Stimulated activated CD8-positive, alpha-beta memory T cell treated with anti-CD3 and anti-CD28 coated beads, Interleukin-7, amount 100 ng/mL, for 1 hour (primary cell): ENCODE measurements at places on chromosomes 11 and 22.

- no peak for DNase-seq
These were observed 107.1 kb upstream of the CADM1 start for GRCh38 chr11:115611343-115611742.

DNA sequence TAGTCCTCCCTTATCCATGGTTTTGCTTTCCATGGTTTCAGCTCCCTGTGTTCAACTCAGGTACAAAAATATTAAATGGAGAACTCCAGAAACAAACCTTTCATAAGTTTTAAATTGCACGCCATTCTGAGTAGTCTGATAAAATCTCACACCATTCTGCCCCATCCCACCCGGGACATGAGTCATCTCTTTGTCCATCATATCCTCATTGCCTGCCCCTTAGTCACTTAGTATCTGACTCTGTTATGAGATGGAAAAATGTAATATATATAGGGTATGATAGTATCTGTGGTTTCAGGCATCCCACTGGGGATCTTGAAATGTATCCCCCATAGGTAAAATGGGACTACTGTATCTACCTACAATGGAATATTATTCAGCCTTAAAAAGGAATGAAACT, 35.5 kb upstream of the FGF3 start:
- DNase-seq, result no peak

DNA sequence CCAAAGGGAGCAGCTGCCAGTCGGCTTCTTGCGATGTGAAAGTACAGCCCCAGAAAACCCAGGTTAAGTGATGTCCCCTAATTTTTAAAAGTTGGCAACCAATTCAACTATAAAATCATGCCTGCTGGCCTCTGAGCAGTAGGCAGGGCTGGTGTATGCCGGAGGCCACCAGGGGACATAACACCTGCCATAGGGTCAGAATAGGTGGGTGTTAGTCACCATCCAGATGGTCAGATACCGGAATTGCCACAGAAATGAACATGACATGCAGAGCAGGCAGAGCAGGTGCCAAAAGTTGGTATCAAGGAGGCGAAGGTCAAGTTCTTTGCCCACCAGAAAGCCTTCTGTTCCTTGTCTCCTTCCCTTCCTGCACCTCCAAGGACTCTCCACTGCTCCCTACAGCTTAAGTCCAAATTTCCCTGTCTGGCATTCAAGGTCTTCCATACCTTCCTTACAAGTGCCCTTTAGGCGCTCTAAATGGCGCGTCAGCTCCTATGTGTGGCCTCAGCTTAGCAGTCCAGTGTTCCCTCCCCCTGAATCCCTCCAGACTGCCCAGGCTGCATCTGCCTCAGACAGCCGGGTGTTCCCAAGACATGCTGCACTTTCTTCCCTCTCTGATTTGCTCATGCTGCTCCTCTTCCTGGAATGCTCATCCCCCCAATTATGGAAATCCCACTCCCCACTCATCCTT, 45.1 kb downstream of the PTPRJ start:
- DNase-seq, result no peak

DNA sequence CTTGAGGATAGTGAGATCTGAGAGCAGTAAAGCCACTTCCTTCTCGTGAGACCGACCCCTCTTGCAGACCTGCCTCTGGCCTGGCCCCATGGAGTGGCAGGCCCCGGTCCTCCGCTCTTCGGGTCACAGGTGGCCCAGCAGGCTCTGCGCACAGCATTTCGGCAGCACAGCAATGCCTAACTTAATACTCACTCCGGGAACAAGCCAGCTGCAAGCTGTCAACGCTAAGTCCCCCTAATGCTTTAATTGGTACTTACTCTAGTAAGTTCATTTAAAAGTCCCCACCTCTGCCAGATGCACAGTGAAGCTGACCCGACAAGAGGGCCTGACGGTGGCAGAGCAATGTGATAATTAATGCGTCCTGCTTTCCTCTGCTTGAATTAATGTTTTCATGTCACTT, 349.3 kb upstream of the B3GAT1 start:
- no peak for DNase-seq

- no peak for DNase-seq
These were observed 47.7 kb downstream of the TST start for GRCh38 chr22:36971341-36972125.

GRCh38 chr11:10752061-10752460, 1.0 kb downstream of the CTR9 start:
- no peak for DNase-seq

DNA sequence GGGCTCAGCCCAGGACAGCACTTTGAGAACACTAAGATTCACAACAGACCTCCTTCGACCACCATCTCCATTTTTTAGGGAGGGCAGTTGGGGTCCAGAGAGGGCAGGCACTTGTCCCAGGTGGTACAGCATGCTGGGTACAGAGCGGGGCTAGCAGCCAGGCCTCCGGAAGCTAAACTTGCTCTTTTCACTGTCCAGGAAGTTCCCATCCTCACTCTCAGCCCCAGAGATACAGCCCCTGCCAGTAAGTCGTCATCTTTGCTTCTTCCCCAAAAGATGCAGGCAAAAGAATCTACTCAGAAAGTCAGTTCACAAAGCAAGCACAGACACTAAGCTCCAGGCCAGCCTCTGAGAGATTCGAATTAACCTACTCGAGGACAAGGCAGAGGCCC, 6.7 kb upstream of the RAB3IL1 start:
- no peak for DNase-seq

DNA sequence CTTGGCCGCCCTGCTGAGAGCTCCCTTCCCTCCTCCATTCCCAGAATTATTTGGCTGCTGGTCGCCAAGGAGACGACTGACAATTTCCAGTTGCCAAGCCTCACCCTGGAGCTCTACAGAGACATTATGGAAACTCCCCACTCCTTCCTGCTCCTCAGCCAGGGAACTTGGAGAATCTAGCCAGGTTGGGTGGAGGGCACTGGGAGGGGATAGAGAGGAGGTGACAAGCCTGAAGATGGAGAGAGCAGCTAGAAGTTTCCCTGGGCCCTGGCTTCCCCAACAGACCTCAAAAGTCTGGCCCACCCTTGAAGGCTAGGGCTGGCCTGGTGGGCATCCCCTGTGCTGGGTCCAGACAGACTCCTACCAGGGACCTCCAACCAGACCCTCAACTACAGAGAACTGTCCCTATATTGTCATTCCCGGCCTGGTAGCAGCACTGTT, 6.7 kb upstream of the VSIG10L2 start:
- DNase-seq, result no peak

DNA sequence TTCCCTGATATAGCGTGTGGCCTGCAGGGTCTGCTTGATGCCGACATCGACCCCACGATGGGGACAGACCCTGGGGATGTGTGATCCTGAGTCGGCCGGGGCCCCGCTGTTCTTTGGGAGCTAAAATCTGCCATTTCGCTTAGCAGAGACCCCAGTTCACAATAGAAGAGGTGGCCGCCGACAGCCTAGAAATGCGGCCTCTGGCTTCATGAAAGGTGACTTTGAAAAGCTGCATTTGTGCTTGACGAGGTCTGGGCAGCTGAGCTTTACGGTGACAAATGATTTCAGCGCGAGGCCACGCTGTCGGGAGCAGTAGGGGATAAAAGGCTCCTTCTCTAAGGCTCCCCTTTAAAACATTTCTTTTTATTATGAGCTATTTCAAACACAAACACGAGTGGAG, 71.7 kb downstream of the RPS6KA4 start:
- DNase-seq, result no peak

DNA sequence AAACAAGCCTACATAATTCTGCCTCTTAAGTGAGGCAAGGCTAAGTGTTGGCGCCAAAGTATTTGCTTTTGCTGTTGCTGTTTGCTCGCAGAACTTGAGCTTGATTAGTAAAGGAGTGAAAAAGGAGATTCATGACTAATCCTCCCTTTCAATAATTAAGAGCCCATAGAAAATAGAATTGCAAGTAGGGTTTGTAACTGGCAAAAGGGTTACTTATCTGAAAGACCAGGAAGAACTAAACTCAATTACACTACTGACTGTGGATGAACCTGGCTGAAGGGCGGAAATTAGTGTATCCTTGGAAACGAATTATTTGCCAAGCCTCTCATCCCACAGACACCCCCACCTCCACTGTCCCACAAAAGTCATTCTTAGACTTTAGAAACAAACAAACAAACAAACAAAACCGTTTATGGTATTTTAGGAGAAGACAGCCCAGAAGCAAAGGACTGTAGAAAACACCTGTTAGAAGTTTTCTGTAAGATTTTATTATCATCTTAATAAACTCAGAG, 411 bp upstream of the EXPH5 start:
- no peak for DNase-seq

- no peak for DNase-seq
These were observed 131.0 kb downstream of the FBXO7 start for GRCh38 chr22:32605576-32605975.

- no peak for DNase-seq
These were observed 31.7 kb upstream of the TMEM135 start for GRCh38 chr11:87006035-87006434.

DNA sequence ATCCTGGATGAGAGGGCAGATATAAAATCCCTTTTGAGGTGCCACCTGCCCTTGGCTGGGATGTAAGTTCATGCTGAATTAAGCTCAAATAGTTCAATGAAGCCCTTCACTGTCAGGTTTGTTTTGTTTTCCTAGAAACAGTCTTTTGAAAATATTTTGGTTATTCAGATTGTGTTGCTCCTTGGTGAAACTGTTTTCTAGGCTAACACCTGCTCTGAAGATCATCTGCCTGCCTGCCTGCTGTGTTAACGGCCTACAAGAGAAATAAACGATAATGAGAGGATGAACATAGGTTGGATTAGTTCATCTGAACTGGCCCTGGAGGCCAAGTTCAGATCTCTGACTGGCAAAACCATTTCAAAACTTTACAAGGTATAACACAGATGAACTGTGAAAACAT, 67.4 kb downstream of the ZBTB44 start:
- DNase-seq, result no peak

GRCh38 chr11:121570453-121570852, 117.7 kb upstream of the SORL1-AS1 start:
- no peak for DNase-seq

- DNase-seq, result no peak
These were observed 15.7 kb downstream of the TESMIN start for GRCh38 chr11:68735646-68736045.

- DNase-seq, result no peak
These were observed 47.8 kb downstream of the FLRT1 start for GRCh38 chr11:64083398-64084080.

- DNase-seq, result no peak
These were observed 27.0 kb upstream of the SC5D start for GRCh38 chr11:121265586-121265985.

GRCh38 chr22:40966726-40967085, 15.5 kb downstream of the RBX1 start:
- DNase-seq, result no peak

- no peak for DNase-seq
These were observed 22.3 kb downstream of the MMP27 start for GRCh38 chr11:102683277-102683676.

DNA sequence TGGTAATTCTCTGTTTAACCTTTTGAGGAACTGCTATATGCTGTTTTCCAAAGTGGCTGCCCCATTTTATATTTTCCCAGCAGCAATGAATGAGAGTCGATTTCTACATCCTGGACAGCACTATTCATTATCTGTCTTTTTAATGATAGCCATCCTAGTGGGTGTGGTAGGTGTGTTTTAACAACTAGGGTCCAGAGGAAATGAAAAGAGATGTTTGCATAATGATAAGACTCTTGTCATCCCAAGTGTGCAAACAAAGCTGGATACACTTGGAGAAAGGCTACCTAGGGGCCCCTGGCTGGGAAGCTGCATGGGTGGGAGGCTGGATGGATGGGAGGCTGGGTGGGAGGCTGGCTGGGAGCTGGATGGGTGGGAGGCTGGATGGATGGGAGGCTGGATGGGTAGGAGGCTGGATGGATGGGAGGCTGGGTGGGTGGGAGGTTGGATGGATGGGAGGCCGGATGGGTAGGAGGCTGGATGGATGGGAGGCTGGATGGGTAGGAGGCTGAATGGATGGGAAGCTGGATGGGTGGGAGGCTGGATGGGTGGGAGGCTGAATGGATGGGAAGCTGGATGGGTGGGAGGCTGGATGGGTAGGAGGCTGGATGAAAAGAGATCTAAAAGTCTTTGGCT, 158.0 kb downstream of the DSCAML1 start:
- no peak for DNase-seq

DNA sequence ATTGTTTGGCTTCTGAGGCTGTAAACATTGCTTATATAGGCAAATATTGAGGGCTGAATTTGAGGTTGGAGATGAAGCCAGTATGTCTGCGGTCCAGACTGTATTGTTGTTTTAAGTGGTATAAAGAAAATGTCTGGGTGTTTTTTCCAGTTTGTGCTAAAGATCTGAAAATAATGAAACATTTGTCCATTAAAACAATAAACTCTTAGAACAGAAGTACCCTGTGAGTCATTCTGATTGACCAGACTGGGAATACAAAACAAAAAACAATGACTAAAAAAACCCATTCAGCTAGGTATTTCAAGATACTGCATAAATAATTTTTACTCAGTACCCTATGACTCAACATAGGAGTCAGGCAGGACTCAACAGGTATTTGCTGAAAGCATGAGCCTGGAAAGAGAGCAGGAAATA, 20.4 kb downstream of the ALKBH8 start:
- DNase-seq, result no peak

GRCh38 chr11:128552783-128553661, 34.3 kb downstream of the ETS1 start:
- no peak for DNase-seq

- DNase-seq, result no peak
These were observed 34.9 kb downstream of the MAPK1 start for GRCh38 chr22:21832291-21833290.

GRCh38 chr11:115462004-115462541, 42.1 kb downstream of the CADM1 start:
- DNase-seq, result no peak

- no peak for DNase-seq
These were observed 52.1 kb upstream of the MYEOV start for GRCh38 chr11:69241844-69242243.

- no peak for DNase-seq
These were observed 4.1 kb downstream of the TFIP11 start for GRCh38 chr22:26508148-26508547.

GRCh38 chr11:4511282-4512245, 29.1 kb downstream of the OR52K1 start:
- DNase-seq, result no peak

DNA sequence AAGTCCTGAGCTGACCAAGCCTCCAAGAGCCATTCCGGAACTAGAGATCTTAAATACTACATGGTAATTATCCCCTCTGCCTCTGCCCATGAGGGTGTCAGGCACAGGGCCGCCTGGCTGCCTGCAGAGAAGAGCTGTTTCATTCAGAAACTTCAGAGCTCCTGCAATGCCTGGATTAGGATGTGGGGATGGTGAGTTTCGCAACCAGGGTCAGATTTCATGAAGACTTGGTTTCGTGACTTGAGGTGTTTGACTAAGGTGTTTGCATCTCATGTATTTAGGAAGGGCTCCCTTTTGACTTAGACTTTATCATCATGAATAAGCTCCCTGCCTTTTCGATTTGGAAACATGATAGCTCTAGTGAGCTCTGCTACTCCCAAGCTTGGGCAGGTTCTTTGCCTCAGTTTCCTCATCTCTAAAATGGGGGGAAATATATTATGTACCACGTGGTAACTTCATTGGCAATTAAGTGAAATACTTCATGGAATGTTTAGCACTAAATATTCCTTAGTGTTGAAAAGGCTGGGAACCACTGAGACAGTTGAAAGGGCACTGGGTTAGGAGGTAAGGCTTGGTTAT, 9.1 kb downstream of the TIMP3 start:
- no peak for DNase-seq

- no peak for DNase-seq
These were observed 6.2 kb downstream of the MAP3K11 start for GRCh38 chr11:65607614-65608426.

GRCh38 chr11:33543823-33544222, 156.8 kb downstream of the C11orf91 start:
- no peak for DNase-seq
